ENCODE measurements at places on chromosomes 6 and 20. TPM values are rescaled to one million over a fixed set of nuclear protein-coding genes. Genes with fewer than 3 reads are reported as not detected.

Gene FUT9
- not detected for polyA plus RNA-seq

GRCh38 chr20:33566781-33567603 lies 77.1 kb downstream of the CBFA2T2 start:
- no peaks in the 10 kb centered on the region for H3K27me3 ChIP-seq
- H3K36me3 ChIP-seq, result no peaks in the 10 kb centered on the region
- no peak overlapping the region for H3K27ac ChIP-seq
- H3K4me3 ChIP-seq, result no peak overlapping the region

DNA sequence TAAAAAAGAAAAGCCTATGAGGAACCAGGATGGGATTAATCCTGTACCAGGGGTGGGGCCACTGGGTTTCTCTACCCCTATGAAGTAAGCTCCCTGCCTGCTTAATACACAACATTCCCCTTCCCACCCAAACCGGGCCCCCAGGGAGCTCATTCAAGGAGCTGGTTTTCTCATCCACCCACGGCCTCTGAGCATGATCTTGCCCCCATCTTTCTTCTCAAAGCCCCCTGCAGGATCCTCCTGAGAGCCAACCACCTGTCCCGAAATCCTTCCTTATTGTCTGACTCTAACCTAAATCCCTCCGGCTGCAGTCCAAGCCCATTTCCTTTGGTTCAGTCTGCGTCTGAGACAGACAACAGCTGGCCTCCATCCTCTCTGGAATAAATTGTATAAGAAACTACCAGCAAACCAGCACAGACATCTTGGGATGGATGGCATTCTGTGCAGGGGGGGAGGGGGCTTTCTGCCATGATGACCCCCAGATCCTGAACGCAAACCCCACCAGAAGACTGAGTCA lies 21.0 kb downstream of the KCNK5 start:
- no peaks in the 10 kb centered on the region for H3K4me1 ChIP-seq
- H3K27ac ChIP-seq, result no peak overlapping the region
- no peaks in the 10 kb centered on the region for H3K27me3 ChIP-seq
- H3K36me3 ChIP-seq, result no peaks in the 10 kb centered on the region
- DNase-seq, result no peak

DNA sequence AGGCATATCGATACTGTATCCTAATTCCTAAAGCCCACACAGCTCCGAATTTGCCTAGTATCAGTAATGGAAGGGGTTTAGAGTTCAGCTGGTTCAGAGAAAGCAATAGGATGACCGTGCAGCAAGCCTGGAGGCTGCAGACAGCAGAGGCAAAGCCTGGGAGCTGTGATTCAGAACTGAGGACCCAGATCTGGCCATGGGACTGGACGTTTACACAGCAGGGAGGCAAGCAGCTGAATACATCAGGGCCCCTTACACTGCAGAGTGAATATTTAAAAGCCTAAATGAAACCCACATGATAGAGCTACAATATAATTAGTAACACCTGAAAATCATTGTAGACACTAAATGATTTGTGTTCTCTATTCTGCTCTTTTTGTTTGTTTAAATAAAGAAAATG lies 38.0 kb downstream of the ELOVL2 start:
- no peaks in the 10 kb centered on the region for H3K36me3 ChIP-seq
- no peak for DNase-seq
- no peak overlapping the region for H3K4me3 ChIP-seq
- no peak overlapping the region for H3K27ac ChIP-seq
- no peaks in the 10 kb centered on the region for H3K27me3 ChIP-seq

GRCh38 chr20:53847837-53848170 lies 222.6 kb downstream of the BCAS1 start:
- no peak for DNase-seq
- H3K4me1 ChIP-seq, result no peaks in the 10 kb centered on the region
- H3K4me3 ChIP-seq, result no peak overlapping the region
- no peak overlapping the region for H3K27ac ChIP-seq
